Spleen (tissue), 13 donors: ENCODE measurements at places on chromosomes 7 and 10.

- DNase-seq = no peak
Observed at GRCh38 chr7:143396625-143397556, 11.8 kb downstream of the EPHA1 start.

GRCh38 chr7:426510-426909 is 93.1 kb downstream of the PDGFA start:
- DNase-seq = peak; percentile 58

DNA sequence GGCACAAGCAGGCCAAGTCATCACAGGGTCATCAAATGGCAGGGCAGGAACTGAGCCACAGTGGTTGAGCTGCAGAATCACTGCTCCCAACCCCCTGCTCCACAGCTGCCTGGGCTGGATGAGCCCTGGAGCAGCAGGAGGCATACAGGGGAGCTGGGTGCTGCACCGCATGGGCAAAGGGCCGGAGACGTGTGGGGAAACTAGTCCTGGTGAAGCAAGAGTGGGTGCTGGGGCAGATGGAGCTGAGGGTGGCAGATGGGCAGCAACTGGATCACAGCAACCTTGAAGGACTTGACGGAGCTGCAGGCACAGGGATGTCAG is 16.0 kb upstream of the VOPP1 start:
- DNase-seq = no peak

DNA sequence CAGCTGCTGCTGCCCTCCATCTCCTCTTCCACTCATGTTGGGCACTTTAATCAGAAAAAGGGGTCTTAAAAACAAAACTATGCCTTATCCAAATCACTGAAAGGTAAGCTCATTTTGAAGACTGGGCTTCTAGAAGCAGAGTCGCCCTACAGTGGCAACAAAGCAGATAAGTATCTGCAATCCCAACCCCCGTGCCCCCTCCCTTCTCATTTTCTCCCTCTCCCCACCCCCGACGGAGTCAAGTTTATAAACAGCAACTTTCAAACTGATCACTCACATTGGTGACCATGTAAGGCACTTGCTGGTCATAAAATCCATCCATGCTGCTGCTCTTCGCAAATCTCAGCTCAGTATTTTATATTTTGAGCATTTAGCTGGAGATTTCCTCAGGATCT is 738 bp downstream of the ETV1 start:
- no peak for DNase-seq

GRCh38 chr7:80699045-80699638 is 60.7 kb downstream of the CD36 start:
- no peak for DNase-seq

- DNase-seq = peak; percentile 82
Observed at GRCh38 chr10:92747600-92747999, 57.8 kb downstream of the HHEX start.
